Stimulated activated CD4-positive, alpha-beta T cell treated with anti-CD3 and anti-CD28 coated beads, TNF-alpha, amount 100 ng/mL, for 24 hours (primary cell): ENCODE measurements at places on chromosomes 4 and X.

GRCh38 chr4:38050560-38051350 lies 90.6 kb downstream of the PTTG2 start:
- DNase-seq = no peak

DNA sequence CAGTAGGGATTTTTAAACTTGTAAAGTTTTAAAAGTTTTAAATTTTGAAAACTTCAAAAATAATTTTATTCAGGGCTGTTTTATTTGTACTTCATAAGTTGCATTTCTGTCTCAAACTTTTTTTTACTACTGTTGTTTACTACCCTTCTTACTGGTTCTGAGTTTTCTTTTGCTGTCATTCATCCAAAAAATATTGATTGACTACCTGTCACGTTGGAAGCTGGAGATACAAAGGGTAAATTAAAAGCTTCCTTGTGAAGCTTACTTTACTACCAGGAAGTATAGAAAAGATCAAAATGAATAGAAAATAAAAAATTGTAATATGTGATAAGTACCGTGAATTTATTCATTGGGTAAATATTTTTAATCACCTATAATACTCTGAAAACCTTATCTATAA lies 49.4 kb upstream of the MCUB start:
- DNase-seq = no peak

GRCh38 chr4:162163892-162164759 lies at the start of gene FSTL5:
FSTL5 (minus strand) TSS chr4:162164000; CDS start chr4:162111396, 52,604 bp downstream.
- DNase-seq = peak; percentile 9

GRCh38 chrX:69616457-69617203 lies 717 bp downstream of the EDA start:
- DNase-seq = peak; percentile 4

DNA sequence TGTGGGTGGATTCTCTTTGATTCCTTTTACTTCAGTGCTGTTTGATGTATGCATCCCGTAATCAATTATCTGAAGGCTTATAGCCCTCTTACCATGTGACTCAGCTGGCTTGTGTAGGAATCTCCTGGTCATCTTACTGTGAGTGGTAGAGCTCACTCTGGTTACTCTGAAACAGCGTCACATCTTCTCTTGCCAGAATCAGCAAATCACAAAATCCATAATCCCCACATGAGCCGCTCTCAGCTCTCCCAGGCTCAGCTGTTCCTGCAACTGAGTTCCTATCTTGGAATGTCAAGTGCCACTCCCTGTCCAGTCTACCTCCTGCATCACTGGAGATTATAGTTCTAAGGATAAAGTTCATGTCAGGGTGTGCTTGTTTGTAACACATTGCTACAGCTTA lies 278.0 kb downstream of the FBXO8 start:
- no peak for DNase-seq

- no peak for DNase-seq
These were observed 32.7 kb downstream of the ALPK1 start for GRCh38 chr4:112329672-112330375.

GRCh38 chr4:54625391-54625790 lies 32.4 kb upstream of the KIT start:
- no peak for DNase-seq

DNA sequence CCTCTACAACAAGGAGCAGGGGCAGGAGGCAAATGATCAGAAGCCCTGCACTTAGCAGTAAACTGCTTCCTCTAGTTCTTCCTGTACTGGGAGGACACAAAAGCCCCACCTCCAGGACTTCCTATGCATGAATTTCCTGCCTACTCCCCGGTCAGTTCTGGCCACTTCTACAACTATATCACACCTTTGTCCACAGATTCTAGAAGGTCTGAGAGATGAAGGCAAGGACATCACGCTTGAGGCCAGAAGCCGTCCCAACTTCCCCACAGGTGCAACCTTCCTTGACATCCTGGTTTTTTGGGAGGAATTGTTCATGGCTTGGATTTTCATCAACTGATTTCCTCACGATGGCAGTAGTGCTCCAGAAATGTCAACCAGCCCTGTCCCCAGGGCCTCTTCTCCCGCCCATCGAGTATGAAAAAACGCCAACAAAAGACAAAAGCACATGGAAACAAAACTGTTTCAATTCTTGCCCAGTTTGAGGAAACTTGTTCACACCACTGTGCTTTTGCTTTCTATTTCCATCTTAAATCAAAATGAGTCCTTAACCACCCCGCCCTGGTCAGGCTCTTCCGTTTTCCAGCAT lies 206.5 kb upstream of the STK26 start:
- peak; percentile 44 for DNase-seq

DNA sequence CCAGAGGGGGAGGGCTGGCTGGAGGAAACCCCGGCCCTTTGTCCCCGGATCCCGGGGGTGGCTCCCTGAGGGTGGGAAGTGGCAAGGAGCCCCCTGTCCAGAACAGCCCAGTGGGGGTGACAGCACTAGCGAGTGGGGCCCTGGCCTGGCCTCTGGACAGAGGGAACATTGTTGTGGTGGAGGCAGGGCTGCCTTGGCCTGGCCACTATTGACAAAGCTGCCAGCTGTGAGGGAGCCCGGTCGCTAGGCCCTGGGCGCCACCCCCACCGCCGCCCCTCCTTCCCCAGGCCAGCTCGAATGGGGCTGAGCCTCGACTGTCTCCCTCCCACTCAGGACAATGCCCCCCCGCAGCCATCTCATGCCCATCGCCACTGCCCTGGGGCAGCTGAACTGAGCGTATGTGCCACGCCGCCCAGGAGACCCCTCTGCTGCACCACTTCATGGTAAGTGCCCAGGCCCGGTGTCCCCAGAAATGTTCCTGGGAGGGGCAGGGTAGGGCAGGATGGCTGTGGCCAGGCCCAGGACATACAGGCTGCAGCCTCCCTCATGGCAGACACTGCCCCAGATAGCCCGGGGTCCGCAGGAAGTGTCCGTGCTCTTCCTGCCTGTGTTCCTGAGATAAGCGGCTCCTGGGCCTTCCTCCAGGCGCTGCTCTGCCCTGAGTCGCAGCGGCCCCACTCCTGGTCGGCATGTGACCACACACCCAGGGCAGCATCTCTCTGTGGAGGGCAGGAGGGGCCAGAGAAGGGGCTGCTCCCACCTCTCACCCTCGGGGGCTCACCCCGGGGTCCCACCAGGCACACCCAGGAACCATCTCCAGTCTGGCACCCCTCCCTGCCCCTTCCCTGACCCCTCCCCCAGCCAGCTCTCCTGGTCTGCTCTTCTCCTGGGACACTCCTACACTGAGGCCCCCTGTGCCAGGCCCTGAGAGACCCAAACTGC lies 1.4 kb downstream of the PLXNB3 start:
- no peak for DNase-seq

GRCh38 chr4:6900956-6901355 lies 8.7 kb upstream of the TBC1D14 start:
- DNase-seq = no peak

GRCh38 chrX:110419512-110419911 lies 60.9 kb downstream of the RTL9 start:
- no peak for DNase-seq

DNA sequence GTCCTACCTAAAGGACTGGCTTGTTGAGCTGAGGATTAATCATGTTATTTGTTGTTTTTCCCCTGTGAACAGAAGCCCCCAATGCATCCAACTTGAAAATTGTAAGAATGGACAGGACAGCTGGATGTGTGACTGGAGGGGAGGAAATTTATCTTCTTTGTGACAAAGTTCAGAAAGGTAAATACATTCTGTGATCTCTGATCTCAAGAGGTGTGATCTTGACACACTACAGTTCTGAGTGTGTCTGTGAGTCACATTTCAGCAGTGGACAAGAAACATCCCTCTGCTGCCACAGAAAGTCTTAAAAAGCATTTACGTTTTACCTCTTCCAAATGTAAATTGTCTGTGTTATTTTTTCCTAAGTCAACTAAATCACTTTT lies 79.3 kb downstream of the NFKB1 start:
- no peak for DNase-seq

DNA sequence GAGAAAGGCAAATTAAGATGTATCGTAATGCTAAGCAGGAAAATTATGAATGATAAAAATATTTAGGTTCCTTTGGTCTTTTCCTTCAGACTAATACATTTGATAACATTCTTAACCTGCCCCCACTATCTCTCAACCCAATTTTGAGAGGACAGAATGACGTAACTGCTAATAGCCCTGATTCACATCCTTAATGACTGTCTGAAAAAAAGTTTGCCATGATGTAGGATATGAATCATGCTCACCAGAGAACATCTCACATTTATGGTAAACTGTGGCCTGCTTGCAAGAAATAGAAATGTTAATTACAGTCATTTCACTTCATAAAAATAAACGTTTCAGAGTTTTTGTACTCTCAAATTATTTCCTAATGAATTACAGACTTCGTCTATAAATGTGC lies 128.0 kb upstream of the VEGFC start:
- no peak for DNase-seq

GRCh38 chrX:129980001-129980401 lies 2.4 kb upstream of the BCORL1 start:
- no peak for DNase-seq

DNA sequence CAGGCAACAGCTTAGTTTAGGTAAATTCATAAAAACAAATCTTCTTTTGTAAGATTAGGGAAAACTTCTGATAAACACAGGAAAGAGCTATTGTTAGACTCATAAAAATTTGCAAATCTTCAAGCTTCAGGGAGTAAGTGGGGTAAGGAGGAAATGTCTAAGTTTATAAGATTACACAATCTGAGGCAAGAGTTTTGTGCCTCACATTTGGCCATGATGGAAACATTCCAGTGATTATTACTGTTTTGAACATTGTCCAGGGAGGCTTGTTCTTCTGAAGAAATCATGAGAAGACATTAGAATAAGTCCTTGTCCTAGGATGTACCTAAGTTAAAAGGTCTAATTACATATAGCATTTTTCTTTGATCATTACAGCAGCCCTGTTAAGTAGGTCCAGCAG lies 72.8 kb downstream of the MAOB start:
- no peak for DNase-seq

GRCh38 chr4:151774324-151774723 lies 13.5 kb upstream of the GATB start:
- no peak for DNase-seq

- no peak for DNase-seq
These were observed 9.5 kb upstream of the GUCY1A1 start for GRCh38 chr4:155657169-155657568.

DNA sequence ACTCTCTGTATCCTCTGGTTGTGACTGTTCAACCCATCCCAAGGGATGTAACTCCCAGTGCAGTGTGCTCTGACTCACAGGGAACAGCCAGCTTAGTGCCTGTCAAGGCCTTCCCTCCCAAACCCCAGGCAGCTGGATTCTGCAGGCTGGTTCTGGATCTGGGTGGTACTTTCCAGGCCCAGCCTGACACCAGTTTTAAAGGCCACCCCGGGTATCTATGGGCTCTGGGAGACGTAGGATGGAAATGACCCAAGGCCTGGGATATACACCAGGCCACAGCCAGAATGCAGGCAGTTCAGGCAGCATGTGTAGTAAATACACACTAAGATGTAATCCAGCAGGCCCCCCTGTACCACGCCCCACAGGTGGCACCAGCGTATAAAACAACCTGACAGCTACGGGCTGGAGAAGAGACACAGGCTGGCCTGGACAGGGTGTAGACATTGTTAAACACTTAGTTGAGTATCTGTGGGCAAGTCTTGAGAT lies 64.2 kb downstream of the SPINK2 start:
- no peak for DNase-seq
